ENCODE measurements at places on chromosomes 3 and 15. TPM values are rescaled to one million over a fixed set of nuclear protein-coding genes. Genes with fewer than 3 reads are reported as not detected.
A peak's percentile ranks its signal among the peaks of the same experiment; 100 is the strongest.

The GPR171 gene
- total RNA-seq, result 0.85 TPM

The PAK6 gene
- total RNA-seq, result 190 TPM

GRCh38 chr3:163071713-163072112 lies 1575.1 kb downstream of the OTOL1 start:
- H3K4me1 ChIP-seq, result no peaks in the 10 kb centered on the region
- no peak overlapping the region for H3K27ac ChIP-seq
- DNase-seq, result no peak
- H3K36me3 ChIP-seq, result no peaks in the 10 kb centered on the region
- no peaks in the 10 kb centered on the region for H3K27me3 ChIP-seq

The GTPBP8 gene
- 18.7 TPM for total RNA-seq

DNA sequence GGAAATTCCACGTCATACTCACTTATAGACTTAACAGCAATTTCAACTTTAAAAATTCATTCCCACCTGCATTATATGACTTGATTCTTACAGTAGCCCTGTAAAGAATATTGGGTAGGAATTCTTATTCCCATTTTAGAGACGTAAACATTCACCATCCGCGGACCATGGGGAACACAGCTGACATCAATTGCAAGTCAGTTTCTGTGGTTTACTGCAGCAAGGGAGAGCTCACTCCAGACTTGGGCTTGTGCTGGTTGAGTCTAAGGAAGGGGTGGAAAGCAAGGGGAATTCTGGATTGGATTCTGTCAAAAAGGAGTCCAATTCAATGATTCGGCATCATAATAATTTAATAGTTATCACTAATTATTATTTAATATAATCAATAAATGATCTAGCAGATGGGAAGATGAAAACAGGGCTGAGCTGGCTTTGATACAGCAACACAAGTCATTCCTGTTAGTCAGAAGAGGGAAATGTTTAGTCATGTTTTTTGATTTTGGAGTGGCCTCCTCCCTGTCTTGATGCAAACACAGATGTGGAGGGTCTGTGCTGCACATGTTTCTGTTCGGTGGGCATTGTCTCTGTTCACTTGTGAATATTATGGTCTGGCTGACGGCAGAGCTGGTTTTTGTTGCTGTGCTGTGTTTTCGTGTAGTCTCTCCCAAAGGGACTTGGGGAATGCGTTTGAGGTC lies 9.7 kb downstream of the LIPC start:
- peak overlapping the region; percentile 72 for H3K27ac ChIP-seq
- no peaks in the 10 kb centered on the region for H3K27me3 ChIP-seq
- no peak overlapping the region for H3K4me3 ChIP-seq
- H3K4me1 ChIP-seq, result peaks cover 4% of the 10 kb centered on the region

The SCN5A gene
- 0.23 TPM for total RNA-seq

The RASGRP1 gene
- total RNA-seq, result 0.36 TPM

GRCh38 chr15:93826790-93827189 lies 404.6 kb upstream of the MCTP2 start:
- H3K36me3 ChIP-seq, result no peaks in the 10 kb centered on the region
- no peaks in the 10 kb centered on the region for H3K4me1 ChIP-seq
- DNase-seq, result peak; percentile 13
- no peak overlapping the region for H3K27ac ChIP-seq
- H3K27me3 ChIP-seq, result no peaks in the 10 kb centered on the region

The PTH1R gene
- 1.3 TPM for total RNA-seq

The C3orf49 gene
- total RNA-seq, result not detected

GRCh38 chr15:75064846-75065245 lies 41.5 kb downstream of the PPCDC start:
- H3K4me3 ChIP-seq, result no peak overlapping the region
- no peaks in the 10 kb centered on the region for H3K27me3 ChIP-seq
- H3K36me3 ChIP-seq, result no peaks in the 10 kb centered on the region
- DNase-seq, result no peak

- no peak for DNase-seq
- H3K4me3 ChIP-seq, result no peak overlapping the region
- H3K4me1 ChIP-seq, result no peaks in the 10 kb centered on the region
- H3K27ac ChIP-seq, result no peak overlapping the region
- no peaks in the 10 kb centered on the region for H3K36me3 ChIP-seq
Observed at GRCh38 chr3:165532851-165533250, 304.4 kb downstream of the BCHE start.

DNA sequence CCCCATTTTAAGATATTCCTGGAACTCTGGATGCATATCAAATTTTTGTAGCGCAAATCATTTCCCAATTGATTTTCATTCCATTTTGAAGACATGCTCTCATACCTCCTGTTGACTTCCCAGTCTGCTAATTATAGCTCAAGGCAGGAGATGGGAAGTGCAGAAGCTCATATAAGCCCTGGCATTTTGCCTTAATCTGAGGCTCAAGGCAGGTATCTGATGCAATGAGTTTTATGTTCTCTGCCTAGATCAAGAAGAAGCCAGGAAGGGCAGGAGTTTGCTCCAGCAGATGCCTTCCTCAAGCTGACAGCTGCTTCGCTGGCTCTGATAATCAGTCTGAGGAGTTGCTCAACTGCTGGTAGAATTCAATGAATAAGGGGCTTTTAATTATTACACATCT lies 65.6 kb upstream of the NEDD4 start:
- no peaks in the 10 kb centered on the region for H3K27me3 ChIP-seq
- no peaks in the 10 kb centered on the region for H3K36me3 ChIP-seq
- no peak overlapping the region for H3K27ac ChIP-seq
- no peak for DNase-seq
- H3K4me1 ChIP-seq, result no peaks in the 10 kb centered on the region

DNA sequence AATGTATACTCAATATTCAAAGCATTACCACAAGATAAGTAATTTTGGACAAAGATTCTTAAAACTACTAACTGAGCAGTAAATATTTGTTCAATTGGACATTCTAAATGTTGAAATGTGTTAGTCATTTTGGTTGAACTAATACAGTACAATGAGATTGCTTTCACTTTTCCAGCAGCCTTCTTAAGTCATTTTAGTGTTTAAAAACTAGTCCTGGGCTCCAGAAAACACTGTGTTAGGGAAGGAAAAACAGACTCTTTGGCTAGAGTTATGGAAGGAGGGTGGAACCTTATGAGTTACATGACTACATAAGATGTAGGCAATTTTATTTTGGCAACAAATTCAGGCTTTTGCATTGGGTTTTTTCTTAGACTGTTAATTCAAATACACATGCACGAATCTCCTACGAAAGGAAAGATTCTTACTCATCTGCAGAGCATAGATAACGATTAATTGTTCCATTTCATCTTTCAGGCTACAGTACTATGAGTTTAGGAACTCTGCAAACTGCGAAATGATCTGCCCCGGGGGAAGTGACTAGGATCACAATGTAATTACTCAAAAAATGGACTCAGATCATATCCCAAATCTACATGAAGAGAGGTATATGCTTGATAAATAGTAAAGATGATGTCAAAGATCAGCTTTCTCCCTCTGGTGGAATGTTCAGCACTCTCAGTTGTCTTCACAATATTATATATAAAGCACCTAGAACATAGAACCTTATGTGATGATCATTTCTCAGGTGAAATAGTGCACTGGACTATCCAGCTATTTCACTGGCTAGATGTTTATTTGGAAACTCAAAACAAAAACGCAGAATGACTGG lies 492.8 kb upstream of the MDFIC2 start:
- H3K36me3 ChIP-seq, result no peaks in the 10 kb centered on the region
- H3K4me1 ChIP-seq, result peaks cover 6% of the 10 kb centered on the region
- H3K27me3 ChIP-seq, result no peaks in the 10 kb centered on the region
- H3K4me3 ChIP-seq, result no peak overlapping the region
- H3K27ac ChIP-seq, result no peak overlapping the region
- no peak for DNase-seq

DNA sequence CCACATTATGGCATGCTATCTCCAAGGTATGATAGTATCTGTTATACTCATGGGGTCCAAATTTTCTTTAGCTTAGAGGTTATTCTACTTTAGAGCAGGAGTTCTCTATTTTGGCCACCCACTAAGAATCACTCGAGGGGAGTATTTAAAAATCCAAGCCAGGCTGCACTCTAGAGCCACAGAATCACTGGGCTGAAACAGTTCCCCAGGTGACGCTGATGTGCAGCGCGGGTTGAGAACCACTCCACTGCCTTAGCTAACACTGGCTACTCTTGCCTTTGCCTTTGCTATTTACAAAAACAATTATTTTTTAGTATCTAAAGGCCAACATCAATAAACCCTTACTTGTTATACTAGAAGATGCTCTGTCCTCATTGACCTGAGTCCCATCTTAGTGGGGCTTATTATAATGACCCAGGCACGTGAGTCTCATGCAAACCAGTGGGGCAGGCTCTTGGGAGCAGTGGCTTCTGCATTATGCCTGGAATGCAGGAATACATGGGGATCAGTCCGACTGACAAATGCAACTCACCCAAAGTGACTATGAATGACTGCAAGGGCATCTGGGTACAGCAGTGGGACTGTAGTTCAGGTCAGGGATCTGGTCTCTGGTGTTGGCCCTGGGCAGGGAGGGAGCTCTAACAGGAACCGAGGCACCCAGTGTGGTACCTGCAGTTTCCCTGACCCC lies 21.7 kb upstream of the CGNL1 start:
- DNase-seq, result no peak
- H3K27me3 ChIP-seq, result no peaks in the 10 kb centered on the region
- no peak overlapping the region for H3K4me3 ChIP-seq
- H3K4me1 ChIP-seq, result no peaks in the 10 kb centered on the region
- no peaks in the 10 kb centered on the region for H3K36me3 ChIP-seq

- DNase-seq, result peak; percentile 100
- H3K27ac ChIP-seq, result peak overlapping the region; percentile 92
- H3K36me3 ChIP-seq, result no peaks in the 10 kb centered on the region
- peak overlapping the region; percentile 84 for H3K4me3 ChIP-seq
- H3K27me3 ChIP-seq, result no peaks in the 10 kb centered on the region
Observed at GRCh38 chr3:133573054-133573628, 345 bp upstream of the CDV3 start.

DNA sequence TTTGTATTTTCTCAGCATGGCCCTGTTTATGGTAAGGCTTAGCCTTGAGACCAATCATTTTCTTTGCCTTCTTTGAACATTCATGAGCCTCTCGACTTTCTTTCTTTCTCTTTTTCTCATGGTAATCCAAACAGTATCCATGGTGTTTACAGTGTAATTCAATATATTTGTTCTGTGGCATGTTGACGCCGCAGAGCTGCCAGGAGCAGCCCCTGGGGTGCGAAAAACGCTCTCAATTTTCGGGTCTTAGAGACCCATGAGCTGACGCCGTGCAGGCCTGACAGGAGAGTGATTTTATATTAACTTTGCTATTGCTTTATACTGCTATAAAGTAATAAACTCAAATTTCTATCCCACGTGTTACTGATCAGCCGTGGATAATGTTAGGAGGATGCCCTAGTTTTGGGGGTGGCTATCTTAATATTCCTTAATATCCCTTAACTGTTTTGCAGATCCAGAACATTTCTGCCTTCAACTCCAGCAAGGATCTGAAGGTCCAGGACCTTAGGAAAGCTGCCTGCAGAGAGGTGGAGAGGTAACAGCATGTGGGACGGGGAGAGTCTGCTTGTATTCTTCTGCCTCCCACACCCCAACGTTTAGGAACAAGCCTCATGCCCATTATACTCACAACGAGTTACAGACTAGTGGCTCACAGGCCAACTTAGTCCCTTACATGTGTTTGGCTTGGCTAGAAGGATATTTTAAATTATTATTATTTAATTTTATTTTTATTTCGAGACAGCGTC lies 29.3 kb upstream of the MYO1E start:
- no peaks in the 10 kb centered on the region for H3K36me3 ChIP-seq
- no peak overlapping the region for H3K27ac ChIP-seq
- no peak for DNase-seq
- no peak overlapping the region for H3K4me3 ChIP-seq
- no peaks in the 10 kb centered on the region for H3K4me1 ChIP-seq
- H3K27me3 ChIP-seq, result no peaks in the 10 kb centered on the region

GRCh38 chr3:122941228-122942206 lies 86.0 kb downstream of the SEMA5B start:
- H3K36me3 ChIP-seq, result no peaks in the 10 kb centered on the region
- no peaks in the 10 kb centered on the region for H3K4me1 ChIP-seq

The ARGFX gene
- not detected for total RNA-seq
